Stimulated activated CD4-positive, alpha-beta T cell treated with anti-CD3 and anti-CD28 coated beads, Interleukin-1b, Interleukin-23, amount 100 ng/mL, for 48 hours (primary cell): ENCODE measurements at places on chromosomes 5 and 9.
A peak's percentile ranks its signal among the peaks of the same experiment; 100 is the strongest.

DNA sequence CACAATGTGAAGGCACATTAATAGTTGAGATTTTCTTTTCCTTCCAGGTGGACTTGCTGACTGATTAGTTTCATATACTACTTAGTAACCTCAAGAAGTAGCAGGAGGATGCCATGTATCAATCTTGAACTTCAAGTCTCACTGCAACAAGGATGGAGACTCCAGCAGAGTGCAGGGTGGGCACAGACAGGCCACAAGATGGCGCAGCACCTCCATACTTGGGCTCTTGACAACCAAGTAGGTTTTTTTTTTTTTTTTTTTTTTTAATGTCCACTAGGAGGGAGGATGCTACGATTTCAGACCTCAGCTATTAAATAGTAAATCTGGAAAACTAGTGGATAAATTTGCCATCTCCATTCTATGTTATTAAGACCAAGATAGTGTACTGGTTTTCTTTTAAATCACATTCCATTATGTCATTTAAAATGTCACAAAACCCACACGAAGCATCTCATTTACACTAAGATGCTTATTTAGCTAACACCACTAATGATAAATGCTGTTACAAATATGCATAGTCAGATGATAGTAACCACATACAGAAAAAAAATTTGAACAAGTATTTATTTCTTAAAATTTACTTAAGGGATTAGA lies 58.6 kb downstream of the IL6ST start:
- peak; percentile 80 for DNase-seq

GRCh38 chr5:53817183-53817582 lies 256.7 kb downstream of the NDUFS4 start:
- no peak for DNase-seq

- no peak for DNase-seq
Measured at GRCh38 chr5:175163586-175164275, 280.3 kb downstream of the DRD1 start.

DNA sequence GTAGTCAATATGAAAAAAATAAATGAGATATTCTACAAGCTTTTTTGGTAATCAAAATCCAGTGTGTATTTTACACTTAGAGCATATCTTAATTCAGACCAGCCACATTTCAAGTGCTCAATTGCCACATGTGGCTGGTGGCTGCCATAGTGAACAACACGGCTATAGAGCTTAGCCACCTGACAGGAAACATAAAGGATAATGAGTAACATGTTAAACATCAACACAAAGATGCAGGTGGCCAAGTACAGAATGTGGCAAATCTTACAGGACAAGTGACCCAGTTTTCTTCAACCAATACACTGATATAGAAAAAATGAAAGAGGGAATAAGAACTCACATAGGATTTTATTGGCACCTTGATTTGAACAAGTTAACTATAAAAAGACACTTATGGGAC lies 61.4 kb downstream of the KIF24 start:
- no peak for DNase-seq

GRCh38 chr5:76025069-76025468 lies 58.1 kb upstream of the SV2C start:
- DNase-seq = no peak

DNA sequence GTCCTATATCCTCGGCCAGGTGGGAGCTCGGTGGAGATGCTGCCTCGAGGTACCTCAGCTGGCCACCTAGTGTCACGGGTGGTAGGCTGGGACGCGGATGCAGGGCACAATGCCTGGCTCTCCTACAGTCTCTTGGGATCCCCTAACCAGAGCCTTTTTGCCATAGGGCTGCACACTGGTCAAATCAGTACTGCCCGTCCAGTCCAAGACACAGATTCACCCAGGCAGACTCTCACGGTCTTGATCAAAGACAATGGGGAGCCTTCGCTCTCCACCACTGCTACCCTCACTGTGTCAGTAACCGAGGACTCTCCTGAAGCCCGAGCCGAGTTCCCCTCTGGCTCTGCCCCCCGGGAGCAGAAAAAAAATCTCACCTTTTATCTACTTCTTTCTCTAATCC lies 2.0 kb downstream of the PCDHGC3 start:
- no peak for DNase-seq

DNA sequence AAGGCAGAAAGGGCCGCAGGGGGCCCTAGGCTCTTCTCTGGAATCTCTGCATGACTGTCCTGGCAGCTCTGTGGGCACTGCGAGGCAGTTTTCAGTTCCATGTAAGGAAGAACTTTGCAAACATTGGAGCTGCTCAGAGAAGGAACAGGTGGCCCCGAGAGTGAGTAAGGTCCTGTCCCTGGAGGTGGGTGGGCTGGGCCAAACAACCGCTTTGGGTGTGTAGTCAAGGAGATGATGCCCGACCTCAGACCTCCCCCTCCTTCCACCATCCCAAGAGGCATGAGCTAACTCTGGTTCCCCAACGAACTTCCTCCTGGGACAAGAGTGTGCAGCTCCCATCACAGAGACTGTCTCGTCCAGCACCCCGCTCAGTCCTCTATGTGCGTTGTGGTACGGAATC lies 20.5 kb downstream of the CSF1R start:
- DNase-seq = no peak

DNA sequence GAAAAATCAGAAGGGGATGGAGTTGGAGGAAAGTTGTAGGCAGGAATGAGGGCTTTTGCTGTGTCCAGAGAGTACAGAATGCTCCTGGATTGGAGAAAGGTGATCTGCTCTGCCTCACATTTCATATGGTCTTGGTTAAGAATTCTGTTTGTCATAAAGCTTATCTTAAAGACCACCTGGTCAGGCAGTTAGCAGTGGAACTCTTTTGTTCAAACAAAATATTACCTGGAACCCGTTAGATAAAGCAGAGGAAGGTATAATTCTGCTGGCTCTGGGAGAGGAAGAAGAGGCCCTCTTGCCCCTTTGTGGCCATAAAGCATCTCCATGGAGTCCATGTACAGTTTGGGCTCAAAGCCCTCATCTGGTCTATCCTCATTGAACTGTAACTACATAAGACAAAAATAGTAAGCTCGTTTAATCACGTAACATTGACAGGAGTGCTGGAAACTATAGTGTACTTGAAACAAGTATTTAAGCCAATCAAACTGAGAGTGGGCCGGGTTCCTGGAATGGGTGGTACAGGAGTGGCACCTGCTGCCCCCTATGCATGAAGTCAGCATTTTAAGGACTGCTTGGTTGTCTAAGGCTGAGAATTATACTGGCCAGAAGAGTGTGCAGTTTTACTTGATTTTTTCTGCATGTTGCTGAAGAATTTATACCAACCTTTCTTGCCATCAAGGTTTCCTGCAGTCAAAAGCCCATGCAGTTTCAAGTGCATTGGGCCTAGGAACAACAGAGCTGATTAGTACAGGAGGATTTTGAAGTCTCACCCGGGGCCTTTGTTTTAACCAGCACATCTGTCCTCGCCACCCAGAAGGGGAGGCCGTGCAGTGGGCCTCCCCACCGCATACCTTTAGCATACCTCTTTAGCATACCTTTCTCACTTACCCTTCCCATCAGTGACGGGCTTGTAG lies 39.9 kb downstream of the STXBP1 start:
- DNase-seq = no peak

DNA sequence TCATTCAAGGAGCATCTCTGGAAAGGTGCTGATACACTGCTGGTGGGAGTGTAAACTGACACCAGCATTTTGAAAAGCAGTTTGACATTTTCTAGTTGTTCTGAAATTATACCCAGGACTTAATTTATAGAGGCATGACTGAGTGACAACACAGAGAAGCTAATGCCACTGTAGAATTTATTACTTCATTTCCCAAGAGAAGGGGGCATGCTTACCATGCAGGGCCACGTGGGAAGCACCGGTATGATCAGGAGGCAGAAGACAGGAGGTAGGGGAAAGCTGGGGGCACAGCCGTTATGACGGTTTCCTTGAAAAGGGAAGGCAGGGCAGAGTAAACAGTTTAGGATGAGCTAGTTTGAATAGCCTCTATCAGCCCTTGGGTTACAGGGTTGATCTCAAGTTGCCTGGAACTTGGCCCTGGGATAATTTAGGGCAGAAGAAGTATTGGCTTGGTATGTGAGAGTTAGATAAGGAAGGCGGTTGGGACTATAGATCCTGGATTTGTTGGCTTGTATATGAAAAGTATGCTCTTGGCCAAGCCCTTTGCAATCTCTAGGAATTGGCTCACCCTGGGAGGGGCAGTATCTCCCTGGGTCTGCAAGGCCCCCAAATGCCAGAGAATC lies 305.7 kb downstream of the ENC1 start:
- no peak for DNase-seq

GRCh38 chr5:133827011-133827410 lies 141.4 kb downstream of the C5orf15 start:
- DNase-seq = no peak

DNA sequence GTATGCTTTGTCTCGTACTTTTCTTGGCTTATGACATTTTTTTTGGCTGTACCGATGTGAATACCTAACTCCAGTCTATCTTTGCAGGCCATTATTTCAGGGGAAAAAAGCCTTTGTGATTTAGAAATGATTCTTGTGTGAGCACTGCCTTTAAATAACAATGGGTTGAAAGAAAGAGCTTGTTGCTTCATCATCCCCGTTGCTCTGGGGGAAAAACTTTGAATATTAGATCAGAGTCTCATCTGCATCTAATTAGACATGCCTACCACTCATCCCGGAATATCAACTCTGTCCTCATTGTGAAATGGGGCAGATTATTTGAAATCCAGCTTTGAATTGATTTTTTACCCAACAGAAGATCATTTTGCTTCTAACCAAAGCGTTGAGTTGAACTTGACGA lies 13.5 kb downstream of the CXCL14 start:
- DNase-seq = no peak

GRCh38 chr5:17398866-17399835 lies 98.9 kb upstream of the TAF11L2 start:
- no peak for DNase-seq

DNA sequence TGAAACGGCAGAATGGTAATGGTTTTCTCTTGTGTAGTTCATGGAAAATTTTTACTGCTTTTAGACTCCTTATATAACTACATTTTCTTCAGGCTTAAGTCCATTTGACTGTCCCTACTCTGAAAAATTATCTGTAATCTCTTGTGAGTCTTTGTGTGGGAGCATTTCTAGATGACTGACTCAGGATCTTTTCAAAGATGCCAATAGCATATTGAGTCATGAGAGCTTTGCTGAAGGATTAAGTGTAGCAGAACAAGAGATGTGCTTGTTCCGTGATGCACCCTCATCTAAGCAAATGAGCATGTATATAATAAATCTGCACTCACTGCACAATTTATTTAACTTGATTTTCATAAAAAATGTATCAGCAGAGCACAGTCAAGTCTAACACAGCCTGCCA lies 298.7 kb upstream of the CDH6 start:
- no peak for DNase-seq

GRCh38 chr9:5499157-5499556 lies 11.2 kb upstream of the PDCD1LG2 start:
- DNase-seq = no peak

DNA sequence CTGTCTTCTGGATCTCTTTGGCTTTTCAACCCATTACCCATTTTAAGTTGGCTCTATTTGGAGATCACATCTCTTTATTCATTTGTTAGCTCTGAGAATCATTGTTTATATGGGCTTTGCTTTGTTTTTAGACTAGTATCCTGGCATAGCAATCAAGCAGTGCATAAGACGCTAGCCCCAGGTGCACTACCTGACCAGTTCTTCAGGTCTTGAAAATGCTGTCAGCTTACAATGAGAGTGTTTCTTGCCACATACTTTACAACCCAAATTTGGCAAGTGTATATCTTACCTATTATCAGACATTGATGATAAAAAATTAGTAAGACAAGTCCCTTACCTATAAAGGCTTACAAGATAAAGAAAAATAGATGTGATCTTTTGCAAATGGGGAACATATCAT lies 12.2 kb downstream of the OXCT1 start:
- no peak for DNase-seq

- no peak for DNase-seq
Measured at GRCh38 chr9:17017931-17018491, 116.8 kb upstream of the CNTLN start.

GRCh38 chr9:38308136-38308535 lies 84.4 kb upstream of the ALDH1B1 start:
- no peak for DNase-seq

DNA sequence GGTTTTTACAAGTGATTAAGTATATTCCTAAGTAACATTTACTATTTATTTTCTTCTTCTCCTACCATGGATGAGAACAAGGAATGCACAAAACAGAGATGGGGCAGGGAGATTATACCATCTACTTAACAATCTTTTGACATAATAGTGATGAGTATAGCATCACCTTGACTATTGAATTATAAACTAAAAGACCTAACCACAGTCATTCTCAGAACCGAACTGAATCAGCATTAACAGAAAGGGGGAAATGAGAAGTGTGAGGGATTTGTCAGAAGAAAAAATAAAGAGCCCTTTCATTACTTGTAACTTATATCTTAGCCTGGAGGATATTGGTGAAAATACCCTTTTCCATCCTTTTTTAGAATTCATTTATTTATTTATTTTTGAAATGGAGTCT lies 21.9 kb downstream of the OR2Y1 start:
- no peak for DNase-seq

- DNase-seq = no peak
Measured at GRCh38 chr5:17180330-17180843, 37.0 kb upstream of the BASP1 start.

DNA sequence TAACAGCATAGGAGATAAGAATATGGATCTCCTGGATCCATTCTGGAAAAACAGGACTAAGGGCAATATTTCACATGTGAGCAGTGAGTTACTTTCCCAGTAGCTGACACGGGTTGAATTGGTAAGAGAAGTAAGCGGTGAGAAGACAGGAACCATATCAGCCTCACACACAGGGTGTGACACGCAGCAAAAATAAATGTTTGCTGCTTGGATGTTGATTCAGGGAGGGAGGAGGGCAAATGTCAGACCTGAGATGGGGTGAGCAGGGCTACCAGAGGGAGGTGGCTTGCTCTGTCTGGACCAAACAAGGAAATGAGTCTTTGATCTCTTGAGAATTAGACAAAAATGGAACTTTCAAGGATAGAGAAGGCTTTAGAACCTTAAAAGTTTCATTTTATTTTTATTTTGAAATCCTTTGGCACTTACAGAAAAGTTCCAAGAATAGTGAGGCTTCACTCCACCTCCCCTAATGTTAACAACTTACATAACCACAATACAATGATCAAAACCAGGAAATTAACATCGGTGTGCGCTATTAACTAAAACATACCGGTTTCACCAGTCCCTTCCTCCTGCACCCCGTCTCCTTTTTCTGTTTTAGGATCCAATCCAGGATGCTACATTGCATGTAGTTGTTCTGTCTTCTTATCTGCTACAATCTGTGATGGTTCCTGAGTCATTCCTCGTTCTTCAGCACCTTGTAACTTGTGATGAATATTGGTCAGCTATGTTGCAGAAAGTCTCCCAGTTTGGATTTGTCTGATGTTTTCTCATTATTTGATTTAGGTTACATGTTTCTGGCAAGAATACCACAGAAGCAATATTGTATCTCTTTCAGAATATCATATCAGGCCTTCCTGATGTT lies 20.5 kb upstream of the ARHGEF28 start:
- no peak for DNase-seq

GRCh38 chr5:56512313-56512996 lies 279.3 kb upstream of the ANKRD55 start:
- no peak for DNase-seq

- DNase-seq = no peak
Measured at GRCh38 chr5:132850066-132850465, 16.2 kb downstream of the GDF9 start.

GRCh38 chr9:89478821-89479668 lies 18.9 kb downstream of the SEMA4D start:
- DNase-seq = peak; percentile 62

GRCh38 chr9:126472948-126473298 lies 140.8 kb upstream of the LMX1B start:
- DNase-seq = no peak

GRCh38 chr5:178285399-178286225 lies 53.0 kb upstream of the PHYKPL start:
- no peak for DNase-seq

GRCh38 chr9:132160802-132161742 lies 786 bp upstream of the NTNG2 start:
- DNase-seq = peak; percentile 50
